ENCODE measurements at places on chromosomes 12 and 14.

DNA sequence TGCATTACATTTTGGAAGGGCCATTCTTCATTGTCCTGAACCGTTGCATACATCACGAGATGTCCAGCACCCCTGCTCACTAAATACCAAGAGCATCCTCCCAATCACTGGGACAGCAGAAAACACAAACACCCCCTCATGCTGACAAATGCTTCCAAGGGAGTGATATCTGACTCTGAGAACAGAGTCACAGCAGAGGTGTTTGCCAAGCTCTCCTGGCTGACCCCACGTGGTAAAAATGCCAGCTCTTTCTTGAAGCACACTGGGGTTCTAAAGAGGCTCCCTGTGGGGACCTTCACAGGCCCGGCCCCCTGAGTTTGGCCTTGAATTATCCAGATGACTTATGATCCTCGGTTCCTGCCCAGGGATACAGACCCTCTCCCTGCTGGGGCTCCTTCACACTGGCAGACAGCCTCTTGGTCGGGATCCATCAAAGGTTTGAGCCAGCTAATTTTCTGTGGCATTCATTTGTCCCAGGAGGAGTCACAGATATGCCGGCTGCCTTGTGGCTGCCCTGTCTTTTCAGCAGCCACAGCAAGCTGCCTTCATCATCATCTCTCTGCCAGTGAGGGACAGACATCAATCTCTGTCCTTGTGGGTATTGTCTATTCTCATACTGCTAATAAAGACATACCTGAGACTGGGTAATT, 43.1 kb upstream of the PSMC1 start:
- DNase-seq: no peak

DNA sequence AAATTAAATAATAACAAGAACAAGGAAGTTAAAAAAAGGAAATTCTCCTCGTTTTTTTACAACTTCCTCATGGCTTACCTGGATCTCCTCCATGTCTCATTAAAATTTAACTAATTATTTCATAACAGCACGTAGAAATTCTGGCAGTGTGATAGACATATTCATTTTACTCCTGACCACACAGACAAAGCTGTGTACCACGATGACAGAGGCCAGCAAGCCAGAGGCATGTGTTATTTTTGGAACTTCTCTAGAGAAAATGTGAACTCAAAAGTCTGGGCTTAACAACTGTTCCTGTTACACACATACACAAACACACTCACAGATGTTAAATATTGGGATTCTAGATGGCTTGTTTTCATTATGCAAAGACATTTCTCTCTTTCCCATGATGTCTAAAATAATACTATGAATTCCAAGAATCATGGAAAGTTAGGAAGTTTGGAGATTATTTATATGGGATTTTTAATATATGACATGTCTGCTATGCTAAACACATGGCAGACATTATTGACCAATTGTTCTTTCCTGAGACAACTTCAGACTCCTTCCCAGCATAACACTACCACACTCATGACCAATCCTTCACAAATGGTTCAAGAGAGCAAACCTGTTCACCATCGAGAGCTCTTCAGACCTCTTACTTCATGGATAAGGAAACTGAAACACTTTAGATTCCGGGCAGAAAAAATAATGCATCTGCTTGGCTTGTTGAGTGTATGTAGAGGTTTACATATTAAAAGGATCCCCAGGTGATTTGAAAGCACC, 158.7 kb downstream of the DACT1 start:
- no peak for DNase-seq

GRCh38 chr12:109430244-109430643, 46.9 kb downstream of the KCTD10 start:
- no peak for DNase-seq

GRCh38 chr12:1935700-1936378, 17.4 kb upstream of the CACNA2D4 start:
- DNase-seq: no peak

DNA sequence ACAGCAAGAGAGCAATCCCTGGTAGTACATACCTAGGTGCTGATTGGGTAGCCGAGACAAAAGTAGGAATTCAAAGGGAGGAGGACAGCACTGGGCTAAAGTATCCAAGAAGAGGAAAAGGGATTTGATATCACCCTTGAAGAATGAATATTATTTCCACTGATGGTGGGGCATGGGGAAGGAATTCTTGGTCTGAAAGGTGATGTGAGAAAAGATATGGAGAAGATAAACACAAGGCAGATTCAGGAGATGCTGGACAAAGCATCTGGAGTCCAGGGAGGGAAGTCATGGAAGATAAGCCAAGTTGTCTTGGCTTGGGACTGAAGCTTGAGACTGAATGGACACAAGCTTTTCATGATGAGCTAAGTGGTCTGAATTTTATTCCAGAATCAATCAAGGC, 194.0 kb downstream of the EGLN3 start:
- DNase-seq: no peak

DNA sequence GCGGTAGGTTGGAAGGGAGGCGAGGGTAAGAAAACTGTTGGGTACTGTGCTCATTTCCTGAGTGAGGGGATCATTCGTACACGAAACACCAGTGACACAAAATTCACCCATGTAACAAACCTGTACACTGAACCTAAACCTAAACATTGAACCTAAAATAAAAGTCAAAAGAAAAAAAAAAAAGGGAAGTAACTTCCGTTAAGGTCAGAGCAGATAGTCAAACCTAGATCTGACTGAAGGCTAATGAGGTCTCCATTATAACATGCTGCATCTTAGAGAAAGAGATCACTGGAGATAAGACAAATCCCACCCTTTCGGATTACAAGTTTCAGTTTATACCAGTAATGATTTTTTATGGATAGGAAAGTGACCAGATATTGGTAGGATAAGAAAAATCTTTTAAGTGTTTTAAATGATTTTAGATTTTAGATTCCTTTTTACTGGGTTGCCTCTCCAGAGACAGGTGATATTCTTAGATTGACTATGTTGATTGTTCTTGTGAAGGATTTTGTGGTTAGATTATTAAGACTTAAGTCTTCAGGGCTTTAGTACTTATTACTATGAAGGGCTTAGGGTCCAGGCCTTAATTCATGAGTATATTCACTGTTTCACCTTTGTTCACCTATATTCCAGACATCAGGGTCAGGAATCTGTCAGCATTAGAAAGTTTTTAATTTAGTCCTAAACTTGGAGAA, 11.2 kb upstream of the NCKAP1L start:
- DNase-seq: no peak

DNA sequence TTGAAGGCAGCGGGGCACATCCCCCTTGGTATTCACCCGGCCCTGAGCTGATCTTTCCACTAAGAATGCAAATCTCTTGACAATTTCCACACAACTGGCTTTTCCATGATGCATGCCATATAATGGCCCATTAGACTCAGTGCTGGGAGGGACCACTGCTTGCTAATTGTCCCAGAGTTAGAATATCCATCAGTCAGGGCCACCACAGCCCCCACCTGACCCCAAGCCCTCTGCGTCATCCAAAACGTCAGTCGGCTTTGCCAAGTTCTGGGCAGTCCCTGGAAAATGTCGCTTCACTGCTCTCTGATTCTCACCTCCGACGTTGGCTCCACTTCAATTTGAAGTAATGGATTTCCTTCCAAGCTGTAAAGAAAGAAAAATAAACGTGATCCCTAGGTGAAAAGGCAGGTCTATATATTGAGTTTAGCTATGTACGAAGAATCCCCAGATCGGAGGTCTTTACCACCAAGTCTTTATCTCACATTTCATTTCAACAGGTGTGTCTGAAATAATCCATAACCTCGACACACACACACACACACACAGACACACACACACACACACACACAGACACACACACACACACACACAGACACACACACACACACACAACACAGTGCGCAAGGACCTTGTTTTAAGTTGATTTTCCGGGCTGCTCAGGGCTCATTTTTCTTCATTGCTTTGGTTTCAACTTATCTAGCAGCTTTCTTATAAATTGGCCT, 165.5 kb upstream of the NOS1 start:
- no peak for DNase-seq

GRCh38 chr12:67917811-67918210, 71.4 kb upstream of the IFNG-AS1 start:
- no peak for DNase-seq

DNA sequence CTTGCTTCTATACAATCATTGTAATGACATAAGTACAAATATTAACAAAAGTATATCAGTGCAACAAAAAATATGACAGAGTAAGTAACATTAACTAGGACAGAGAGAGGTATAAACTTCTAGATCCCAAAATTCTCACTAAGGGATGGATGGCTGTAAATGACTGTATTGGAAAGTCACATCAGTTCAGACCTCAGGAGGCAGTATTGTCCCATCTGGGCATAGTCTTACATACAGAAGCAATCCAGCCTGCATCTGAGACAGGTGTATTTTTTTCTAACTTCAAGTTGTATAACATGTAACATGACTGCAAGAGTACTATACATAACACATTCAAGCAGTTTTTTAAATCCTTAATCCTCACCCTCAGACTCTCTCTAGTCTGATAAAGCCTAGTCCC, 99.0 kb downstream of the GARIN6 start:
- DNase-seq: no peak

- peak; percentile 16 for DNase-seq
These were observed 23.6 kb downstream of the ABCB9 start for GRCh38 chr12:122942637-122943036.

DNA sequence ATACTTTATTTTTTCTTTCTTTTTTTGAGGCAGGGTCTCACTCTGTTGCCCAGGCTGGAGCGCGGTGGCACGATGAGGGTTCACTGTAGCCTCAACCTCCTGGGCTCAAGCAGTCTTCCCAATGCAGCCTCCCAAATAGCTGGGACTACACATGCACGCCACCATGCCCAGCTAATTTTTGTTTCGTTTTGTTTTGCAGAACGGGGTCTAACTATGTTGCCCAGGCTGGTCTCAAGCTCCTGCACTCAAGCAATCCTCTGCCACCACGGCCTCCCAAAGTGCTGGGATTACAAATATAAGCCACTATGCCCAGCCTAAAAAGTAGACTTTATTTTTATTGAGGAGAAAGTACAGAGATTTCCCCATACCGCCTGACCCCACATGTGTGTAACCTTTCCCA, 4.7 kb upstream of the MSI1 start:
- no peak for DNase-seq

DNA sequence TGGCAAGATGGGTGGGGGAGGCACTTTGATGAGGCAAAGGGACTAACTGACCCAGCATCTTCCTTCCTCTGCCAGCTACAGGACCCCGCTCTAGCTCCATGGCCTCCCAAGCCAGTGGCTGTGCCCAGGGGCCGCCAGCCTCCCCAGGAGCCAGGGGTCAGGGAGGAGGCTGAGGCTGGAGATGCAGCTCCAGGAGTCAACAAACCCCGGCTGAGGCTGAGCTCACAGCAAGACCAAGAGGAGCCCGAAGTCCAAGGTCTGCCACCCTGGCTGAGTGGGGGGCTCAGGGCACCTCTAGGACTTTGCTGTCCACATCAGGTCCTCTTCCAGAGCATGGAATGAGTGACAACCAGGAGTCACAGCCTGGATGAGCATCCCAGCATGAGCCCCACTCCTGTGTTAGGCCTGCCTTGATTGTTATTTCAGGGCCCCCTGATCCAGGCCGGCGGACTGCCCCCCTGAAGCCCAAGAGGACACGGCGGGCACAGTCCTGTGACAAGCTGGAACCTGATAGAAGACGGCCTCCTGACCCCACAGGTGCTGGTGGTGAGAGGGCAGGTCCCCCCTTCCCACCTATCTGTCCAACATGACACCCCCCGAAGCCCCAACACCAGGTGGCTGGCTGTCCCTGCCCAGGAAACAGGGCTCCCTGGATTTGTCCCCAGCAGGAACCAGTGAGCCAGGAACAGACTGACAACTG, 2.5 kb upstream of the CPNE6 start:
- no peak for DNase-seq

- no peak for DNase-seq
These were observed 101.5 kb downstream of the GPR135 start for GRCh38 chr14:59363531-59364226.

DNA sequence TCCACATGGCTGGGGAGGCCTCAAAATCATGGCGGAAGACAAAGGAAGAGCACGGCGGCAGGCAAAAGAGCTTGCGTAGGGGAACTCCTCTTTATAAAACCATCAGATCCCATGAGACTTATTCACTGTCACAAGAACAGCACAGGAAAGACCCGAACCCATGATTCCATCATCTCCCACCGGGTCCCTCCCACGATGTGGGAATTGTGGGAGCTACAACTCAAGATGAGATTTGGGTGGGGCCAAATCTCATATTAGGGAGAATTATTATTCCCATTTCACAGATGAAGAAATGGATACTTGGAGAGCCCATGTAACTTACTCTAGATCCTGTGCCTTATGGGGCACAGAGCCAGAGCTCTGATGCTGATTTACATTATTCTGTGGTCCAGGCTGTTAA, 322.6 kb downstream of the PCNX1 start:
- DNase-seq: no peak

GRCh38 chr12:47286676-47287075, 206.9 kb upstream of the AMIGO2 start:
- no peak for DNase-seq

DNA sequence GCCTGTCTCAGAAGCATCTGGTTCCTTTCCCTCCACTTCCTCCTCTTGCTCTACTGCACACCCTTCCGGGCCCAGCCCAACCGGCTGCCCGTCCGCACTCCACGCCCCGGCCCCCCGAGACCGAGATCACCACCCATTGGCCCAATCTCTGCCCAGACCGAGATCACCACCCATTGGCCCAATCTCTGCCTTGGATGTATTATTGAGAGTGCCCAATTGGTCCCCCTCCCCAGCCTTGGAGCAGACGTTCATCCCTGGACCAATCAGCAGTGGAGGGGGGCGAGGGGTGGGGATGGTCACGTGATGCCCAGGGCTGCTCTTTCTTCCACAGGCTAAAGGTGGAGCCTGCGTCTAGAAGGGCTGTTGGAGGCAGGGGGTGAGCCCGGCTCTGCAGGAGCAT, 75.6 kb upstream of the TMEM132C start:
- no peak for DNase-seq

DNA sequence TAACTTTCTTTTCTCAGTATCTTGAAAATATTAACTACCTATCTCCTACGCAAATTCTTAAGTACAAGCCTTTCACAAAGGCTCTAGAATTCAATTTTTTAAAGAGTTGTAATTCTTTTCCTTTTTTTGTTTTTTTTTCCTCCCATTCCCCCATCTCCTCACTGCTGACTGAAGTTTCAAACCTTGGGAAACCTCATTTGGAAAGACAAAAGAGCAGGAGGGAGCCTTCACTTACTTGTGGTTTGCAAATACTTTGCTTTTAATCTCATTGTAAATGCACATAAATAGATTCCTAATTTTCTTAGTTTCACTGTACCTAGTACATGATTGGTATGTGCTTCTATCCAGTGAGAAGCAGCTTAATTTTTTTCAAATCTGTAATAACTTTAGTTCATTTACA, 15.8 kb upstream of the PTGDR start:
- DNase-seq: no peak

GRCh38 chr12:59119676-59120075, 199.4 kb upstream of the LRIG3 start:
- DNase-seq: no peak

GRCh38 chr14:46769292-46769691, 117.7 kb upstream of the RPL10L start:
- no peak for DNase-seq

- peak; percentile 61 for DNase-seq
These were observed 50.0 kb upstream of the EVL start for GRCh38 chr14:100015251-100015655.
